ENCODE measurements at places on chromosomes 1 and 21.

DNA sequence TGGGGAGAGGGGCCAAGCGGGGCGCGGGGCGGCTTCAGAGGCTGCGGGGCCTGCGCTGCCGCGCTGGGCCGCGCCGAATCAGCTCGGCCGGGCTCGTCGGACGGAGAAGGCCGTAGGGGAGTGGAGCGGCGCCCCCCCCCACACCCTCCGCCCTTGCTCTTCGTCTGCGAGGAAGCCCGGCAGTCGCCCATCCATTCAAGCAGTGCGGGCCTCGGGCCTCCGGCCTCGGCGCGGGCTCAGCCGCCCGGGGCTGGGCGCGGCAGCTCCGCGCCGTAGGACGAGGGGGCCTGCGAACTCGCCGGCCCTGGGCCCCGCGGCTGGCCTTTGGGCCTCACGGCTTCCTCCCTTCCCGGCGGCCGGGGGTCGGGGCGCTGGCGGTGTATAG is 564 bp downstream of the CTPS1 start:
- H3K4me3 ChIP-seq = peak overlapping the region; percentile 92
- peaks cover 54% of the 10 kb centered on the region for H3K4me1 ChIP-seq
- no peaks in the 10 kb centered on the region for H3K27me3 ChIP-seq
- DNase-seq = peak; percentile 73
- peaks cover 49% of the 10 kb centered on the region for H3K36me3 ChIP-seq

DNA sequence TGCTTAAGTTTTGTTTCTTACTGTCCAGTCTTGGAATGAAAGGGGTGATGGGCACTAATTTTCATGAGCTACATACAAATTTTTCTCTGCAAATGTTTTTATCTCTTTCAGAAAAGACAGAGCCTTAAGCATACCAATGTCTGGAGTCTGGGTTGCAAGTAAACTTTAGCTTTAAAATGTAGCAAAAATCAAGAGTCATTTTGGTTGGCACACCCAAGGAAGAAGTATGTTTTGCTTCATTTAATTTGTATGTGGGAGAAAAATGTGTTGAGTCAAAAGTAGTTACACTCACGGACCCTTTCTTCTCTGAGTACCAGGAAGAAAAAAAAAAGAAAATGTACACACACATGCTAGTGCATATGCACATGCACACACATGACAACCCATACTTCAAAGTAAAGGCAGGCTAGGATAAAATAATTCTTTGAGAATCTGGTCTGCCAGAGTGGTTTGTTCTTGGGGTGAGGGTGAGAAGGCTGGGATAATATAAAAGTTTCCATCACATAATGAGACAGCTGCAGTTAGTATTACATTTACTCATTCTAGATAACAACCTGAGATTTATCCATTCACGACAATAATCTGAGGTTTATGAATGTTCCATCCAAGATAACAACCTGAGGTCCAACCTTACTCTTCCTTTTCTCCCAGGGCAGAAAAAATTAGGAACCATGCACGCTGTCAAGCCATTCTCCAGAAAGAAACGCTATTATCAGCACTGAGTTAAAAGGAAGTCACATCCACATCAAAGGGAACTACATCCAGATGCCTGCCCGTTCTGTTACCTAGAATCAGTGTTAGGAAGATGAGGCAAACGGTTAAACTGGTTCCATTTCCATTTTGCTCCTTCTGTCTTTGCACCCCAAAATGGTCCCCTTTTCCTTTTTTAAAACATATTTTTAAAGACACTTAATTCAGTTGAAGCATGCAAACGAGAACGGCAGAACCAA is 9.3 kb downstream of the DPYD start:
- peak overlapping the region; percentile 3 for H3K27ac ChIP-seq
- peaks cover 52% of the 10 kb centered on the region for H3K4me1 ChIP-seq
- H3K4me3 ChIP-seq = peak overlapping the region; percentile 30
- no peaks in the 10 kb centered on the region for H3K36me3 ChIP-seq
- no peaks in the 10 kb centered on the region for H3K27me3 ChIP-seq

GRCh38 chr1:66445492-66446181 is 88.3 kb upstream of the SGIP1 start:
- H3K36me3 ChIP-seq = no peaks in the 10 kb centered on the region
- H3K4me1 ChIP-seq = peaks cover 29% of the 10 kb centered on the region
- peak overlapping the region; percentile 57 for H3K4me3 ChIP-seq
- peak overlapping the region; percentile 92 for H3K27ac ChIP-seq
- DNase-seq = peak; percentile 64
- peaks cover 9% of the 10 kb centered on the region for H3K27me3 ChIP-seq

DNA sequence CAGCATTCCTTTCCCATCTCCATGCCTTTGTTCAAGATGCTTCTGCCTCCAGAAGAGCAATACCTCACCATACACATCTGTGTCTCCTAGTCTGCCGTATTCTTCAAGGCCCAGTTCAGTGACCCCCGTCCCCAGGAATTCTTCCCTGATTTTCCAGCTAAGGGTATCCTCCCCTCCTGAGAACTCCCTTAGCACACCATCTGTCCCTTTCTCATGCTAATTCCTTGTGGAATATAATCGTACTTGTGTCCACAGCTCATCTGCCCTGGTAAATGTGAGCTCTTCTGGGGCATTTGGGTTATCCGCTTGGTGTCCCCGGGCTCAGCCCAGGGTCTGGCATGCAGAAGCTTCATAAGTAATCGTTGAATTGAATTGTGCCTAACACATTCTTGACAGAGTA is 40.9 kb downstream of the BEND5 start:
- H3K36me3 ChIP-seq = peaks cover 31% of the 10 kb centered on the region
- DNase-seq = no peak
- H3K27ac ChIP-seq = no peak overlapping the region
- H3K4me1 ChIP-seq = no peaks in the 10 kb centered on the region
- H3K4me3 ChIP-seq = no peak overlapping the region

- no peaks in the 10 kb centered on the region for H3K36me3 ChIP-seq
- H3K27me3 ChIP-seq = peaks cover 4% of the 10 kb centered on the region
- H3K27ac ChIP-seq = no peak overlapping the region
- DNase-seq = no peak
- H3K4me1 ChIP-seq = no peaks in the 10 kb centered on the region
Measured at GRCh38 chr1:33718186-33718585, 145.7 kb upstream of the HMGB4 start.

- peaks cover 5% of the 10 kb centered on the region for H3K4me1 ChIP-seq
- no peak overlapping the region for H3K27ac ChIP-seq
- no peaks in the 10 kb centered on the region for H3K36me3 ChIP-seq
- DNase-seq = no peak
- H3K27me3 ChIP-seq = peaks cover 21% of the 10 kb centered on the region
- H3K4me3 ChIP-seq = no peak overlapping the region
Measured at GRCh38 chr1:247535402-247535801, 838 bp downstream of the OR2C3 start.

- peaks cover 7% of the 10 kb centered on the region for H3K27me3 ChIP-seq
- H3K36me3 ChIP-seq = no peaks in the 10 kb centered on the region
- no peaks in the 10 kb centered on the region for H3K4me1 ChIP-seq
- no peak for DNase-seq
- H3K4me3 ChIP-seq = no peak overlapping the region
- H3K27ac ChIP-seq = no peak overlapping the region
Measured at GRCh38 chr1:204313675-204314074, 46.1 kb downstream of the PLEKHA6 start.

GRCh38 chr1:55034476-55035133 is 4.7 kb upstream of the PCSK9 start:
- H3K4me3 ChIP-seq = no peak overlapping the region
- DNase-seq = no peak
- H3K27ac ChIP-seq = no peak overlapping the region
- H3K27me3 ChIP-seq = peaks cover 65% of the 10 kb centered on the region
- no peaks in the 10 kb centered on the region for H3K36me3 ChIP-seq

- peak overlapping the region; percentile 98 for H3K27ac ChIP-seq
- H3K27me3 ChIP-seq = no peaks in the 10 kb centered on the region
- H3K4me3 ChIP-seq = peak overlapping the region; percentile 90
- peaks cover 23% of the 10 kb centered on the region for H3K4me1 ChIP-seq
- DNase-seq = no peak
Measured at GRCh38 chr1:163320891-163321290, 863 bp upstream of the NUF2 start.

DNA sequence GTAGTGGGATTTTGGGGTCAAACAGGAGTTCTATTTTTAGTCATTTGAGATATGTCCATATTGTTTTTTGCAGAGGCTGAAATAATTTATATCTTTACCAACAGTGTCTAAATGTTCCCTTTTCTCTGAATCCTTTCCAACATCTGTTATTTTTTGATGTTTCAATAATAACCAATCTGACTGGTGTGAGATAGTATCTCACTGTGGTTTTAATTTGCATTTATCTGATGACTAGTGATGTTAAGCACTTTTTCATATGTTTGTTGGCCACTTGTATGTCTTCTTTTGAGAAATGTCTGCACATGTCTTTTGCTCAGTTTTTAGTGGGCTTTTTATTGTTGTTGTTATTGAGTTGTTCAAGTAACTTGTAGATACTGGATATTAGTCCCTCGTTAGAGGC is 1325.0 kb downstream of the BRINP3 start:
- no peaks in the 10 kb centered on the region for H3K4me1 ChIP-seq
- no peak overlapping the region for H3K4me3 ChIP-seq
- no peak for DNase-seq

DNA sequence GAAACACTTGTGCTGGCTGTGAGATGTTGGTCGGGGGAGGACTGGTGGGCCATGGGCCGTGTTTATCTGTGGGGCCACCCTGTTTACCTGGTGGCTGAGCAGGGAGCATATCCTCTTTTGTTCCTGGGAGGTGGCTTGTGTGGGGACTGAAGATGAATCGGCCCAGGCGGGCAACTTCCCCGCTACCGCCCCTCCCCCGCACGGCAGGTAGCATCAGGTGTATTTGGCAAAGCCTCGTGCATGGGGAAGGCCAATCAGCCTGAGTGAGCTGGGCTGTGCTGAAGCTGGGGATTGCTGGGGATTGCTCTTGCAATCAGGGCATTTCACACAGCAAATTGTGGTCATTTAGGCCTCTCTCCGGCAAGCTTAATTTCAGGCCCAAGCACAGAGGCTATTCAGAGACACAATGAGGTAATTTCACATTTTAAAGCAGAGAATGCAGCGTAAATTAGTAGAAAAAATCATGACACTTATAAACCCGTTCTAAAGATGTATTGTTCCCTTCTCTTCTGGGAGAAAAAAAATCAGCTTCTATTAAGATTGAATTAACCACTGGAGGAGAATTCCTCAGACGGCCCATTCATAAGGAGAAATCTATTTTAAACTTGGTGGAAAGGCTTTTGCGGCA is 197.7 kb upstream of the POU3F1 start:
- H3K4me1 ChIP-seq = no peaks in the 10 kb centered on the region
- no peaks in the 10 kb centered on the region for H3K36me3 ChIP-seq
- no peak overlapping the region for H3K4me3 ChIP-seq
- DNase-seq = no peak
- no peak overlapping the region for H3K27ac ChIP-seq
- H3K27me3 ChIP-seq = peaks cover 16% of the 10 kb centered on the region

- H3K27me3 ChIP-seq = no peaks in the 10 kb centered on the region
- H3K27ac ChIP-seq = no peak overlapping the region
Measured at GRCh38 chr1:99384021-99384420, 119.7 kb downstream of the PLPPR4 start.

GRCh38 chr21:23130308-23130707 is 2132.1 kb downstream of the NCAM2 start:
- no peak overlapping the region for H3K4me3 ChIP-seq
- no peaks in the 10 kb centered on the region for H3K4me1 ChIP-seq
- H3K36me3 ChIP-seq = no peaks in the 10 kb centered on the region
- no peak for DNase-seq

DNA sequence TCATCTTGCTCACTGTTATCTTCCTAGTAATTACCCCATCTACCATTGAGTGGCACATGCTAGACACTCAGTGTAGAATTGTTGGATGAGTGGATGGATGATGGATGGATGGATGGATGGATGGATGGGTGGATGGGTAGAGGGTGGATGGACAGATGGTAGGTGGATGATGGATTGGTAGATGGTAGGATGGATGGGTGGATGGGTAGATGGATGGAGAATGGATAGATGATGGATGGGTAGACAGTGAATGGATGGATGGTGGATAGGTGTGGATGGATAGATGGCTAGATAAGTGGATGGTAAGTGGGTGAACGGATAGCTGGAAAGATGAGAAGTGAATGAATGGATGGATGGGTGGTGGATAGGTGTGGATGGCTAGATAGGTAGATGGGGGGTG is 165.3 kb upstream of the KLHDC7A start:
- no peak overlapping the region for H3K4me3 ChIP-seq
- H3K27ac ChIP-seq = no peak overlapping the region
- DNase-seq = no peak
- H3K4me1 ChIP-seq = no peaks in the 10 kb centered on the region
- H3K27me3 ChIP-seq = peaks cover 7% of the 10 kb centered on the region

- H3K27ac ChIP-seq = no peak overlapping the region
- DNase-seq = no peak
- H3K36me3 ChIP-seq = no peaks in the 10 kb centered on the region
- H3K4me3 ChIP-seq = no peak overlapping the region
- no peaks in the 10 kb centered on the region for H3K4me1 ChIP-seq
Measured at GRCh38 chr21:35622612-35623011, 437.7 kb downstream of the SETD4 start.

Measured in activated T-cell treated with anti-CD3 and anti-CD28 coated beads, Interleukin-2, amount 50 U/mL, for 24 hours (primary cell).